CD4-positive, alpha-beta T cell treated with Interferon gamma for 1 hour (primary cell): ENCODE measurements at places on chromosomes 2 and 18.

DNA sequence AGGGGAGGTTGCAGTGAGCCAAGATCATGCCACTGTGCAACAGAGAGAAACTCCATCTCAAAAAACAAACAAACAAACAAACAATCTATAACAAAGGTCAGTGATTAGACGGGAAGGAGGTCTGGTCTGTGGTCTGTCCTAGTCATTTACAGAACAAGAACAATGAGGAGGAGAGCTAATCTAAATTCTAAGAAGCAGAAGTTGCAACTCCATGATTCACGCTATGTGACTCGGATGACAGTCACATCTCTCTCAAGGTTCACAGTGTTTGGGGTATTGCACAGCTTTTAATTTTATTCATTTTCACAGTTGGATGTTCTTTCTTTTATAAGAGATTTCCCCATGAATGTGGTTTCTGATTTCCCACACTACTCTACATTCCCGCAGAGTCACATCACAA lies 218.7 kb upstream of the PIEZO2 start:
- no peak for DNase-seq

GRCh38 chr2:70141902-70142589 lies 48.8 kb downstream of the C2orf42 start:
- no peak for DNase-seq

DNA sequence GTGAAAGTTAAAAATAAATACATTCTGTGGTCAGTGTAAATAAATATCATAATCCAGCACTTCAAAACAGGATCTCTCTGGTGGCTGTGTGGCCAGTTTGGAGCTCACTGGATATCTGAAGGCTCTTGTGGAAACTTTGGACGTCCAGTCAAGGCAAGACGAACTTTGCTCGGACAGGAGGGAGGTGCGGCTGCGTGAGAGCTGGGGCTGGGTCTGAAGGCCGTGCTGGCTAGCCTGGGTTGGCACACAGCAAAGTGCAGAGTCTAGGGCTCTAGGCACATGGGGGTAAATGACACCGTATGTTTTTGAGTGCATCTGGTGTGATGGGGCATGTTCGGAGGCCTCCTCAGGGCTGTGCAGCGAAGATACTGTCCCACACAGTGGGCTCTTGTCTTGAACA lies 78.9 kb upstream of the TXNDC2 start:
- DNase-seq = no peak

DNA sequence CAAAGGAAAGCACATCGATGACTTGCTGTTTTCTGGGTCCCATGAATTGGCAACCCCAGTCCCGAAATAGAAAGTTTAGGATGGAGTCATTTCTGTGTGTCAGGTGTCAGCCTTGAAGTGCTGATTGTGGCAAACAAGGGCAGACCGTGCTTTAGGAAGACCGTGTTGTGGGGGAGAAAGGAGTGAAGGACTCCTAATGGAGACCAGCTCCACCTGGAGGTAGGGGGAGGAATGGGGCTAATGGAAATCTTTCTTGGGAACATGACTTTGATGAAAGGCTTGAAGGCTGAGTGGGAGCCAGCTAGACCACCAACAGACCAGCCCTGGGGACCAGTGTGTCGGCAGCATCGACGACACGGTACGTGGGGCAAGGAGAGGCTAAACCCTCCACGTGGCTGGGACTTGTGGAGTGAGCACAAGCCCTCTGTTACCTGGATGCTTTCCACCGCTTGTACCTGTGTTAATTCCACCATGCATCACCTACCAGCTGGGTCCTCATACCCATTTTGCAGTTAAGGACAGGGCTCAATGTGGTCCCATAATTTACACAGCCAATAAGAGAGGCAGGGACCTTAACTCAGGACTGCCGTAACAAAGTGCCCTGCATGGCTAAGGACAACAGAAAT lies 104.2 kb downstream of the SH3BP4 start:
- DNase-seq = no peak

DNA sequence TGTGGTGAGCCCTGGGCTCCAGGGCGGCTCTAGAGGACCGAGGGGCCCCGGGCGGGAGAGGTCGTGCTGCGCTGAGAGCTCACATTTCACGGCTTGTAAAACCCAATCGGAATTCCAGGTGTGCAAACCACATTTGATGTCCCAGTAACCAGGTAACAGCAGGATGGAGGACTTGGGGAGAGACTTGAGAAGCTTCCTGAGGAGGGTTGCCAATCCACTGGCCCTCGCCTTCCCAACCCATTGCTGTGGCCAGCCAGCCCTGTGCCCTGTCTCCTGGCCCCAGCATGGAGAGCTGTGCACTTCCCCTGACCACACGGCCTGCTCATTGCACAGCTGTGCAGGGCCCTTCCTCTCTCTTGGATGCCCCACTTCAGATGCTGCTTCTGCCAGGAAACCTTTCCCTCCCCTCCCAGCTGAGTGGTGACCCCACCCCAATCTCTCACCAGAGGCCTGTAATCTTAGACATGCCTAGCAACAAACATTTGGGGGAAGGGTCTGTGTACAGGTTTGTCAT lies 39.6 kb downstream of the ASB1 start:
- no peak for DNase-seq

DNA sequence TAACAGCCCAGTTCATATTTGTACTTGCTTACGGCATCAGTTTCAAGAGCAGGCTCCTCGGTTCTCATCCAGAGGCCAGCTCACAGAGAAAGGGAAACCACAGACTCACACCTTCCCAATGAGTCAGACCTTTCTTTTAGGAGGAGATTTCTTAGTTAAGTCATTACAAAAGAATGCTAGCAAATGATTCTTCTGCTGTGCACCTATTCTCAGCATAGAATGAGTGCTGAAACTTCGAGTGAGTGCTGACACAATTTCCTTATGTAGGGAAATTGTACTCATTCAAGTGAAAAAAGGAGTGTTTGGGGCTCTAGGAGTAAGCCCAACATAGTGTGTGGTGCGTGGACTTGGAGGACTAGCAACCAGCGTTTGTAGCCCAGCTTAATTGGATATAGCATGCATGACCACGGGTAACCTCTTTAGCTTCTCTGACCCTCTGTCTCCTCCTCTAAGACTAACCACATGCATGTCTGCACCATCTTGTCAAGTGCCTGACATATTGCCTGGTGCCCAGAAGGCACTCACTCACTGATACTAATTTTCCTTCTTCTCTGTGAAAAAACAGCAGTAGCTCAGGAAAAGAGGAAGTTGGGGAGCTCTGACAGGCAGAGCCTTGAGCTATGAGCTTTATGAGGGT lies 87.0 kb downstream of the ALPK2 start:
- peak; percentile 44 for DNase-seq

DNA sequence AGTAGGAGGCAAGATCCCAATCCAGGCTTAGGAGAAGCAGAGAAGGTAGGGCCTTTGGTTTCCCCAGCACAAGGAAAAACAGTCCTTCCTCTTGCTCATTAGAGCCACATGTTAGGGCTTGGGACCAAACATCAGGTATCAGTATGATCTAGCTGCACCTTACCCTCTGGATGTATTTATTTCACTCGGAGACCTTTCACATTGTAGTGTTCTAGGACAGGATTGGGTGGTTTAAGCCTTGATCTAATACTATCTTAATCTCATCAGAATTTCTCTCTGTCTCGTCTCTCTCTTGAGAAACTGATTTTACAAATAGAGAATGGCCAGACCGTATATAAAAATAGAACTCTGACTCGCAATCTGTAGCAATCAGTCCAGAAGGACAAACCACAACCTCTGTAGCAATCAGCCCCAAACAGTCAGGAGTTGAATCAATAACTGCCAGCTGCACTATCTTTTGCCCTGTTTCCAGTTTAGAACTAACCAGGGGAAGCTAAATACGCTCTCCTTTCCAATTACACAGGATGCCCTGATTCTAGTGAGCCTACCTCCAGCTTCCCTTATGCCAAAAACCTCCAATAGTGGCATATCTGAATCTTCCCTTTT lies 207.1 kb downstream of the TDRD15 start:
- no peak for DNase-seq

- DNase-seq = no peak
Observed at GRCh38 chr2:3597567-3597966, 2.7 kb downstream of the COLEC11 start.

DNA sequence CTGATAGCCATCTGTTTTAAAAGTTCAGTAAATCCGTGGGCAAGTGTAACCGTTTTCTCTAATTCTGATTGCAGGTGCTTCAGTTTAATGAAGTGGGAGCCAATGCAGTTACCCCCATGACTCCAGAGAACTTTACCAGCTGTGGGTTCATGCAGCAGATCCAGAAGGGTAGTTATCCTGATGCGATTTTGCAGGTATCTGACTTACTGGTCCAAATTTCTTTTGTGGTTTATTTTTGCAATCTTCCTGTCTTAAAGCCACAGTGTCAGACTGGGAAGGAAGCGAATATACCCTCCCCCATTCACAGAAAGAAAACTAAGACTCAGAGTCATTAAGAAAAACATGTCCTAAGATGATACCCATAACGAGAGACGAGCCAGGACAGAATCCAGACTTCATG lies 7.7 kb downstream of the SERPINB2 start:
- DNase-seq = no peak
